ENCODE measurements at places on chromosomes 4 and X.

- no peak for DNase-seq
Measured at GRCh38 chrX:109475174-109475891, 6.6 kb downstream of the GUCY2F start.

GRCh38 chr4:161583549-161583948 is 580.3 kb downstream of the FSTL5 start:
- DNase-seq = no peak

GRCh38 chr4:76579596-76580375 is 144.8 kb downstream of the SHROOM3 start:
- DNase-seq = peak; percentile 55

DNA sequence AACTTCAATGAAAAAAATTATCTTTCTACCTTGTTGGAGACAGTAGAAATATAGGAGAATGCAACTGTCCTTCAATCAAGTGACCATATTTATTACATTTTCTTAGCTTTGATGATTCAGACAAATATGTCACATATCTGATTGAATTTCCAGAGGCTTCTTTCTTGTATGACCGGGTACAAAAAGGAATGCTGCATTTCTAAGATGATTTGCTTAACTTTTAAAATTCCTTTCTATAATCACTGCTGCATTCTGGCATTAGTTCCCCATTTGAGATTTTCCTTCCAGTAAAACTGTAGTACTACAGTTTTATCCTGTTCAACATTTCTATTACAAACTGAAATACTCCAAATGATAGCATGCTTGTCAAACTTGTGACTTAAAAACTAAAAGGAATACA is 5.2 kb downstream of the MFSD8 start:
- DNase-seq = no peak

- DNase-seq = no peak
Measured at GRCh38 chr4:181008164-181008563, 1235.0 kb upstream of the TENM3 start.
